ENCODE measurements at places on chromosomes 16 and 17.
A peak's percentile ranks its signal among the peaks of the same experiment; 100 is the strongest.

DNA sequence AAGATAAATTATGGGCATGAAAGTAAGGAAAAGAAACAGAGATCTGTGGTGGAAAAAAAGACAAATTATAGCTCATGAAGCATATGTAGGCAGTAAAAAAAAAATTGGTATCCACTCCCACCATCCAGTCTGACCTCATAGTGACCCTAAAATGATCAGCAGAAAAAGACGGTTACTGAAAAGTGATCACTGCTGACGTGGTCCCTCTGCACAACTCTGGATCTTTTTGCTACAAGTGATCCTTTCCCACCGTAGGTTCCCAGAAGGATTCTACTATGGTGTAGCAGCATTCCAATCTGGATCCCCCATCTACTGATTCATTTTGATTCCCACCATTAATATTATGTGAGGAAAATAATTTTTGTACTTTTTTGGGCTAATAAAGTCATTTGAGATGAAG, 10.9 kb upstream of the CHST6 start:
- no peak for DNase-seq

- DNase-seq, result no peak
Observed at GRCh38 chr16:67714522-67714921, 4.6 kb downstream of the GFOD2 start.

- DNase-seq, result peak; percentile 46
Observed at GRCh38 chr17:46841561-46842379, 9.6 kb upstream of the WNT9B start.

DNA sequence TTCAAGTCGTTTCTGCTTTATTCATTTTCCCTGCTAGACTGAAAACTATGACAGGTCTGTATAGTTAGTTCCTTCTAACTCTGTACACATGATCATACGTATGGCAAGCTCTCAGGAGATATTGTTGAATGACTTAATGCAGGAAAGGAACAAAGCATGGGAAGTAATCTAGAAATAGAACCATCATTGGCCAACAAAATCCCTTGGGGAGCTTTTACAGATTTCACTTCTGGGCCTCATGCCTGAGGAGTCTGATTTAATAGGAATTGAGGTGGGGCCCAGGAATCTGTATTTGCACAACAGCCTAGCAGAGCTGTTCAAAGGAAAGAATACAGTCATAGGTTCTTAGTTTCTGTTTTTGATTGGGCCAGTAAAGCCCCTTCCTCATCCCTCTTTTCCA, 229.2 kb downstream of the MAP2K6 start:
- no peak for DNase-seq

DNA sequence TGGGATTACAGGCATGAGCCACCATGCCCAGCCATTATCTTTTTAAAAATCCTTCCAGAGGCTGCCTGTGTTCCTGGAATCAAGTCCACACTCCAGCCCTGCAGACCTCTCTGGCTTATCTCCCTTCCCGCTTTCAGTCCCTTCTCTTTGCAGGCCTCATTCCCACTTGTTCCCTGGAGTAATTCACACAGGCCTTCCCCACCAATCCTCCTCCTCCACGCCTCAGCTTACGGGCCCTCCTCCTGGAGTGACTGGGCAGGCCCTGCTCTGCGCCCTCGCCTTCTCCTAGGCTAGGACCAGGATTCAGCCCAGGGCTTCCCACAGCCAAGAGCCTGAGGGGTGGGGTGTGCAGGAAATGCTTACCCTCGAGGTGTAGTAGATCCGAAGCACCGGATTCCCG, 2.8 kb downstream of the CDIPT start:
- DNase-seq, result no peak

GRCh38 chr17:4678448-4679026, 25.4 kb downstream of the PELP1 start:
- peak; percentile 73 for DNase-seq

DNA sequence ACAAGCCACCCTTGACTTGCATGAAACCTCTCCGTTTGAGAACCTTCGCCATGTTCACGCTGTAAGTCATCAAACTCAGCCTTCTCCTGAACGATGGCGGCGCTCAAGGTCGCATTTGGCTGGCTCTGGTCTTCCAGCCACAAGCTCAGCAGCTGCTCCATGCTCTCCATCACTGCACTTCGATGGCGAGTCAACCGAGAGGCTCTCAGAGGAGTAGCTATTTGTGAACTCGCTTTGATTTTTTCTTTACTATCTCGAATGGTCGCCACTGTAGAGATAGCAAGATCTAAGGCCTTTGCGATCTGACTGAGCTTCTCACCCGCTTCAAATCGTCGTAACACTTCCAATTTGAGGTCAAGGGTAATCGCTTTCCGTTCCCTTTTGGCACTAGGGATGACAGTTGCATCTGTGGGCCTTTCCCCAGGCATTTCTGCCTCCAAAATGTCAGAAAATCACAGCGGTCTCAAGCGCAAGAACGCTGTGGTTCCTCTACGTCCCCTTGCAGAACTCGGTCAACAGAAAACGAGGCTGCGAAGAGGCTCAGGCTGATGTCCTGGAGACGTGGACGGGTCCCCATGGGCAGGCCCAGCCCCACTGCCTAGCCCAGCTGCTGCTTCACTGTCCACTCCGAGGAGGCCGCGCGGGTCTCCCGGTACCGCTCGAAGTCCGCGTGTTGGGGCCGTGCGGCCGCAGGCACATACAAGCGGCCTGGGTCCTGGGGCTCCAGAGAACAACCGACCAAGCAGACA, 23.1 kb downstream of the DEF8 start:
- DNase-seq, result no peak

- no peak for DNase-seq
Observed at GRCh38 chr17:59561042-59561441, 4.4 kb upstream of the DHX40 start.

- DNase-seq, result peak; percentile 72
Observed at GRCh38 chr16:64092271-64092670, 1029.6 kb downstream of the CDH11 start.

DNA sequence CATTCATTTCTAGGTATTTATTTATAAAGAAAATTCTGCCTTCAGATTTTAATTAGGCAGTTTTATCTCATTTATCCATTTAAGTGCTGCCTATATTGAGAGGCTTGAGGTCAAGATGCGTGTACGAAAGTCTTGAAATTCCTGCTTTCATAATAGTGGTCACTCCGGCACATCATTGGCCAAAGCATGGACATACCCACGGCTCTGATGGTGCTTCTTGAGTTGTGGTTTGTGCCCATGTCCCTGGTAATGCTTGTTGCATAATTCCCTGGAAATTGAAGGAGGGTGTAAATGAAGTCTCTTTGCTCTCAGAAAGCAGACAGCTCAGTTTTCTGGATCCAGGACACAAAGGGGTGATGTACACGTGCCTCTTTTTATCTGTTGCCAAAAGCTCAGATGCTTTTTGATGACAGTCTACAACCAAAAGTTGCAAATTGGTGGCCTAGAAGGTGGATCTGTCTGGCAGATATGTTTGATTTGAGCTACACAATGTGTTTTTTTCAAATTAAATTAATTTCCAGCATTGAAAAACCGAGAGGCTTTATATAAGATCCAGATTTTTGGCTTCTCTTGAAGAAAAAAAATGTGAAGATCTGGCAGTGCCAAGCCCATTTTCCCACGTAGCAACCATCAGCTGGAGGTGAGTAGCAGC, 94.4 kb downstream of the SHISA9 start:
- DNase-seq, result no peak

GRCh38 chr16:86389566-86390328, 120.6 kb upstream of the FOXF1 start:
- no peak for DNase-seq

GRCh38 chr17:58991718-58992331, 114.9 kb downstream of the TRIM37 start:
- DNase-seq, result peak; percentile 86

GRCh38 chr16:89519881-89520280, 11.7 kb downstream of the SPG7 start:
- no peak for DNase-seq

DNA sequence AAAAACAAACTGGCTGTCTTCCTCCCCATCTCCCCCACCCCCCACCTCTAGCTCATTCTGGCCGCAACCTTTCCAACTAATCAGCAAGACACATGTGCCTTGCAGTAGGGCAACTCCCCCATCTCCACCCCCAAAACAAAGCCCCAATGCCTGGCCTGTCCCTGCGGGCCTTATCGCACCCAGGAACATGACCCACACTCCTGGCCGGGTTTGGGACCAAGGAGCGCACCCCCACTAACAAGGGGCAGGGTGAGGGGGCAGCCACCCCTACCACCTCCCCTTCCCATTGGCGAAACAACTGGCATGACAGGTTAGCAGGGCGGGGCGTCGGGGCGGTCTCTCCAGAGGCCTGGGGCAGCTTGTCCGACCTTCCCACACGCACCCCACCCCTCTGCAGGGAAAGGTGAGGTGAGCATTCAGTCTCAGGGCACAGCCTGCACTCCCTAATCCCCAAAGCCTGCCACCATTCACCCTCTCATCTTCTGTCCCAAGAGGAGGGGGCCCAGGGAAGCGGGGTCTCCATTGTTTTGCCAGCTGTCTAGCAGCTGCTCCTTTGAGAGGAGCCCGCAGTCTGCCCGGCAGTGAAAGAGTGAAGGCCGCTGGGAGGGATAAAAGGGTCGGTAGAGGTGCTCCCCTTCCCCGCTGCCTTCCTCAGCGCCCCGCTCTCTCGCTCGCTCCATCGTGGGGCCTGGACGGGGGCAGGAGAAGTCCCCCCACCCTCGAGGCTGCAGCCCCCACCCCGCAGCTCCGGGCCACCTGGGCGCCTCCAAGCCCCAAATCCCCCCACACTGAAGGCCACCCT, 765 bp downstream of the MYO18A start:
- DNase-seq, result peak; percentile 51

DNA sequence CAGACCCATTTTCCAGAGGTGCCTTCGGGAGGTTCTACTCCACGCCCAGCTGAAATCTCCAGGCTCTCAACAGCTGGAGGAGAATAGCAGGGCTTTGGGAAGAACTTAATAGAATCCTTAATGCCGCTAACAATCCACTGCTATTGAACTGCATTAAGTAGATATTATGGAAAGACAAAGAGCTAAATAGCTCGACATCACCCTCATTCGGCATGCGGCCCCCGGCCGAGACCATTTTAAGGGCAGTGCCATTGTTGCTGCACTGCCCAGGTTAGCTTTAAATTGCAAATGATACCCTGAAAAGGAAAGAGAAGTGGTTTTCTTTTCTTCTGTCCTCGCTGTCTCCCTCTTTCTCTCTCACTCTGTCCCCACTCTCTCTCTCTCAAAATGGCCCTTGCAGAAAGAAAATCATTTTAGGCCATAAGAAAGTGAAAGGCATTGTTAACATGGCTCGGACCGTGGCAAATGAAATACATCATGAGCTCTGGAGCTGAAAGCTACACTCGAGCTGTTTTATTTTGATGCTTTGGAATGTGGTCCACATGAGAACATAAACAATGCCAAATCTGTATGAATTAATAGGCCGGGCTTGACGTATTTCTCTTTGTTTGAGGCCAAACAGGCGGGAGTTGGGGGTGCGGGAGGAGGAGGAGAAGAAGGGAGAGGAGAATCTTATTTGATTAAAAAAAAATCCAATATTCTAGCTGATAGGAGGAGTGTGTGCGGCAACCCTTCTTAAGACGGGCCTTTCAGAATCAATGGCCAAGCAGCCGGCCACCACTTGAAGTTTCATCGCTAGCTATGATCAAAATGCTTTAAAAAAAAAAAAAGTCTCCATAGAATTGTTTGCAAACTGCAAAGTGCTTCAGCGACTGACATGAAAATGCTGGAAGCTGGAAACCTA, 298.8 kb upstream of the IRX3 start:
- DNase-seq, result peak; percentile 10

DNA sequence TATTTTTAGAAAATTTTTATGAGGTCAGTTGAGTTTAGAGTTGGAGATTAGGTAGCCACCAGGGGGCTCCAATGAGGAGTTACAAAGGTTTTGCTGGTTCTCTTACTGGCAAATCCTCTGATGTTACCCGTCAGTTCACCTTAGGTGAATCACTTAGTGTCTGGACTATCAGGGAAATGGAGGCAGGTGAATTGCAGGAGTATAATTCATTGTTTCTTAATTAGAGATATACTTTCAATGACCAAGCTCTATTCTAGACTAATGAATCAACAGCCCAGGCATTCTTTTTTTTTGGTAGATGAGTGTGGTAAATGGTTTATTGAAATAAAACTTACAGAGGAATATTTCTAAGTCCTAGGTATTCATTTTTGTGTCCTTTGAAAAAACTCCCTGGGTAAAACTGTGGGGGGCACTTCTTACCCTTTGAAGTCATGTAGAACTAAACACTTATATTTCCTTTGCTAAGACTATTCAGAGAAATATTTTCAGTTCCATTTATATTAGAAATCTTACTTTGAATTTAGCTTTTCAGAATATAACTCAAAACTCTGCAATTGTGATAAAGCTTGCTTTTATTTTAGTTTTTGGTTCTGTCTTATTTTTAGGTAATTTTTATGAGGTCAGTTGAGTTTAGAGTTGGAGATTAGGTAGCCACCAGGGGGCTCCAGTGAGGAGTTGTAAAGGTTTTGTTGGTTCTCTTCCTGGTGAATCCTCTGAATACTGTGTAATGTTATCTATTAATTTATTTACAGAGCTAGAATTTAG, 17.7 kb downstream of the PSMD11 start:
- peak; percentile 69 for DNase-seq

DNA sequence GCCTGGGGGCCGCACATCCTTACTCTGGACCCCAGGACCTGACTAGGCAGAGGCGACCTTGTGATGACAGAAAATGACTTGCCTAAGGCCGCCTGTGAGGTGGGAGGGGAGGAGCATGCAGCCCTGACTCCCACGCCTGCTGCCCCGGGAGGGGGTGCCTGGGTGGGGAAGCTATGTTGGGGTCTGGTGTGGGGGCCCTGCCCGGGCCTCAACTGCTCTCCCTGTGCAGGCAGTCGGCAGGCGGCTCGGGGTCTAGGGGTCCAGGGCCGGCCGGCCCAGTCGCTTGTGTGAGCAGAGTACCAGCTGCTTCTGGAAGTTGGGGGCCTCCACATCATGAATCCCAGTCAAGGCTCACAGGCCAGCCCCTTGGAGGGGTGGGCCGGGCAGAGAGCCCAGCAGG, 48.1 kb downstream of the PRMT7 start:
- no peak for DNase-seq

GRCh38 chr17:62706598-62707424, 79.3 kb downstream of the MRC2 start:
- no peak for DNase-seq

GRCh38 chr16:31141489-31142108, 6.1 kb upstream of the PRSS8 start:
- DNase-seq, result no peak

- DNase-seq, result no peak
Observed at GRCh38 chr16:9098377-9099090, 7.1 kb downstream of the HAPSTR1 start.

- peak; percentile 88 for DNase-seq
Observed at GRCh38 chr17:78865682-78866390, 25.2 kb upstream of the USP36 start.

DNA sequence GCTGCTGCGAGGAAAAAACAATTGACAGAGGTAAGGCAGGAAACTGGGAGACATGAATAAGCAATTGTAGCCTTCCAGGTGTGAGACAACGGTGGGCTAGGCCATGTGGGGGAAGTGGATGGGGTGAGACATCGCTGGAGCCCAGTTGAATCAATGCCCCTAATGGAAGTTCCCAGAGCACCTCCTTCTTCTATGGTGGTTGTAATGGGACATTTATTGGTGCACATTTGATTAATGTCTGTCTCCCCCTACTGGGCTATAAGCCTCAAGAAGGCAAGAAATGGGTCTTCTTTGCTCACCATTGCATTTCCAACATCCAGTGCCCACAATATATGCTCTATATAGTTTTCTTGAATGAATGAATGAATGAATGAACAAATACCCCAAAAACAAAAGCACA, 22.7 kb upstream of the CD300E start:
- DNase-seq, result no peak

GRCh38 chr16:28534542-28535373, 4.0 kb downstream of the NUPR1 start:
- no peak for DNase-seq

GRCh38 chr16:50566014-50566962, 18.1 kb downstream of the NKD1 start:
- no peak for DNase-seq

Measured in astrocyte of the hippocampus (primary cell).